Nephron progenitor cell (in vitro differentiated cells): ENCODE measurements at places on chromosomes 4 and X.

- H3K27ac ChIP-seq = no peak overlapping the region
- H3K4me3 ChIP-seq = no peak overlapping the region
- H3K27me3 ChIP-seq = no peaks in the 10 kb centered on the region
- no peaks in the 10 kb centered on the region for H3K36me3 ChIP-seq
- no peak for DNase-seq
Observed at GRCh38 chr4:162523171-162523570, 359.4 kb upstream of the FSTL5 start.

DNA sequence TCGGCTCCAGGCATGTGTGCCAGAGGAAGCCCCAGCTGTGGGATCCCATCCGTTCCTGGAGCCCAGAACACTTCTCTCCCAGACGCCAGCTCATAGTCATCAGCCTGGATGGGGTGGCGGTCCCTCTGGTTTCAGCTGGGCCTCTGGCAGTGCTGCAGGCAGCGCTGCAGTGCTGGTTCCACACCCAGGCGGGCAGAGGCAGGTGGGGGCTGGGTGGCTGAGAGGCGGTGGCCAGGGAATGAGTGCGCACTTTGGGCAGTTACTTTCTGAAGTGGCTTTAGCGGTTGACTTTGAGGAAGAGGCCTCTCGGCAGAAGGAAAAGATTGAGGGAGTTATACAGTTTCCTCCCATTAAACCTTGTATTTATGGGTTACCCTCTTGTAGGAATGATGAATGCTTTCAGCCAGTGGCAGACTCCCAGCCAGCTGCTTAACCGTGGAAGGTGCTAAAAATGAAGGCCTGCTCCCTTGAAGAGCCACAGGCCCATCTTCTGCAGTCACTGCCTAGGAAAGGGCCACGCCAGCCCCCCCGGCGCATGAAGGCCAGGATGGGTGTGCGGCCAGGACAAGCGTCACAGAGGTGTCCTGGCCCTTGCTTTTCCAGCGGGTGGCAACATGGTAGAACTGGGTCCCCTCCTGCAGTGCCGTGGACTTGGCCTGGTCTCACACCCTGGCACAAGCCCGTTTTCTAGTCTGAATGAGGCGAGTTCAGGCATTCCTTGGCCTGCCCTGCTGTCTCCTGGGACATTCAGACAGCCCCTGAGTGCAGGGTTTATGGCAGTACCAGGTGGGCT, 9.9 kb downstream of the TADA2B start:
- peaks cover 38% of the 10 kb centered on the region for H3K36me3 ChIP-seq
- H3K4me3 ChIP-seq = no peak overlapping the region
- H3K27me3 ChIP-seq = no peaks in the 10 kb centered on the region
- peak overlapping the region; percentile 39 for H3K27ac ChIP-seq
- no peak for DNase-seq

DNA sequence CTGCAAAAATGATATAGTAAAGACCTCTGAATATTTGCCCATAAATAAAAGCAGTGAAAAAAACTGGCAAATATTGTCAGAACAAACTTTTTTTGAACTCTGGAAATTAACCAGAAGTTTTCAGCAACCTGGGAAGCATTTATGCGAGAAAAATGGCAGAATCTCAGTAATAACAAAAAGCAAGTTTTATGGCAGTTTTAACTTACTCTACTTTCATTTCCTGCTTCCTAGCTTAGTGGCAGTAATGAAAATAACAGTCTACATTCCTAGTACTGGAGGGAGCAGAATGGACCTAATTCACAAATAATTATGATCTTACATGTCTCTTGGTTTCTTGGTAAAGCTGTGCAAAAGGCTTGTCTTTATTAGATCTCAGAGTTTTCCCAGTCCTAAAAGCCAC, 460.1 kb downstream of the NAF1 start:
- DNase-seq = no peak
- H3K4me3 ChIP-seq = no peak overlapping the region
- no peaks in the 10 kb centered on the region for H3K4me1 ChIP-seq
- H3K27ac ChIP-seq = no peak overlapping the region
- H3K27me3 ChIP-seq = peaks cover 3% of the 10 kb centered on the region

DNA sequence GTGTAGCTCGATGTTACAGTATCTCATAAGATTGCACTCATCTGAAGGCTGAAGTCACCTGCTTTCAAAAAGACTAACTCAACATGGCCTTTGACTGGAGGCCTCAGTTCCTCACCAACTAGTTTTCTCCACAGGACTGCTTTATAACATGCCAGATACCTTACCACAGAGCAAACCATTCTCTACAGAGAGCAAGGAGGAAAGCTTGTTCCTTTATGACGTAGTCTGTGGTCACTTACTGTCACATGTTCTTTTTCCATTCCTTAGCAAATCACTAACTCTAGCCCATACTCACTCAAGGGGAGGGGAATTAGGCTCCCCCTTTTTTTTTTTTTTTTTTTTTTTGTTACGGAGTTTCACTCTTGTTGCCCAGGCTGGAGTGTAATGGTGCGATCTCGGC, 3.2 kb downstream of the THAP9 start:
- H3K27ac ChIP-seq = no peak overlapping the region
- peaks cover 28% of the 10 kb centered on the region for H3K36me3 ChIP-seq
- peaks cover 5% of the 10 kb centered on the region for H3K4me1 ChIP-seq
- H3K4me3 ChIP-seq = no peak overlapping the region
- no peak for DNase-seq

GRCh38 chr4:5881340-5881739, 11.5 kb downstream of the CRMP1 start:
- no peaks in the 10 kb centered on the region for H3K4me1 ChIP-seq
- H3K27ac ChIP-seq = no peak overlapping the region
- peak; percentile 36 for DNase-seq

DNA sequence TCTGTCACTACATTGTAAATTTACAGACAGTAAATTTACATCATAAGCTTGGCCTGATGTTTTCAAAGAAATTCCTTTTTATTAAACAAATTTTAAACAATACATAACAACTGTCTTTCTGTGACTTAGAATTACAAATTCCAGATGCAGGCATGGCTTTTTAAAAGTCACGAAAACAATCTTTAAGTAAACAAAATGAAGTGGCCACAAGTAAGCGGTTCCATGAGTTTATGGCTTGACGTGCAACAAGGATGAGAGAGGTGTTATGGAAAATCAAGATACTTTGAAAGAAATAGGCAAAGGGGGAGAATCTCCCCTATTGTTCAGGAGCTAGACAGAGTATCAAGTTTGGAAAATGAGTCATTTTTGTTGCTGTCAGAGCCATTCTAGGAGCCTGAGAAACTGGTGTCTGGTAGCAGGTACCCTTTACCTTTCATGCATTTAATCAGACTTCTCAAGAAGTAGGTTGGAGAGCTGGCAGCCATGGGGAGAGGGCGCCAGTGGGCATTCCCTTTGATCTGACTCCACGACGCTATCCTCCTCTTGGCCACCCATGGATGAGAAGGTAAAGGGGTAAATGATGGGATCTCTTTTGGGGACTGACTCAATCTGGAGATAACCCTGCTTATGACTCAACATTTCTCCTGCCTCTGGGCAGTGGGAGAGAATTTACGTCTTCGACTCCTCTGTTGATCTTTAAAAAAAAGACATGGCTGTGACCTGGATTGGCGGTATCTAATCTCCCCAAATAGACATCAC, 217.2 kb downstream of the SPRY1 start:
- H3K36me3 ChIP-seq = peaks cover 11% of the 10 kb centered on the region
- no peak for DNase-seq
- H3K4me3 ChIP-seq = no peak overlapping the region
- no peak overlapping the region for H3K27ac ChIP-seq
